ENCODE measurements at places on chromosomes 13 and 19. TPM values are rescaled to one million over a fixed set of nuclear protein-coding genes. Genes with fewer than 3 reads are reported as not detected.

The ZNF677 gene
- total RNA-seq: 22.2 TPM

The MAG gene
- total RNA-seq: not detected

The SPRY2 gene
- 42.7 TPM for total RNA-seq

The ALOX5AP gene
- 26.9 TPM for total RNA-seq

The CGB3 gene
- total RNA-seq: not detected

The ZNF730 gene
- total RNA-seq: 0.42 TPM

The ICAM1 gene
- 28.5 TPM for total RNA-seq

The C19orf73 gene
- total RNA-seq: 0.47 TPM

The ZNF615 gene
- 9.8 TPM for total RNA-seq

The BIVM gene
- 29.1 TPM for total RNA-seq

The LRRC63 gene
- not detected for total RNA-seq

The IL12RB1 gene
- 1.6 TPM for total RNA-seq

The ZNF492 gene
- total RNA-seq: 0.29 TPM

The GPATCH1 gene
- 4.2 TPM for total RNA-seq

The RGCC gene
- total RNA-seq: 40.8 TPM

The PODNL1 gene
- total RNA-seq: 1.1 TPM

The ZNF600 gene
- 3.9 TPM for total RNA-seq

The CACTIN gene
- total RNA-seq: 12.9 TPM

The C19orf38 gene
- total RNA-seq: 1.1 TPM

The ADAMTSL5 gene
- total RNA-seq: 18.9 TPM

The TNFSF13B gene
- total RNA-seq: 1.9 TPM

The IFNL1 gene
- total RNA-seq: not detected

The ARL11 gene
- 1.7 TPM for total RNA-seq
